Activated CD4-positive, CD25-positive, alpha-beta regulatory T cell (primary cell): ENCODE measurements at places on chromosomes 3 and 15.

DNA sequence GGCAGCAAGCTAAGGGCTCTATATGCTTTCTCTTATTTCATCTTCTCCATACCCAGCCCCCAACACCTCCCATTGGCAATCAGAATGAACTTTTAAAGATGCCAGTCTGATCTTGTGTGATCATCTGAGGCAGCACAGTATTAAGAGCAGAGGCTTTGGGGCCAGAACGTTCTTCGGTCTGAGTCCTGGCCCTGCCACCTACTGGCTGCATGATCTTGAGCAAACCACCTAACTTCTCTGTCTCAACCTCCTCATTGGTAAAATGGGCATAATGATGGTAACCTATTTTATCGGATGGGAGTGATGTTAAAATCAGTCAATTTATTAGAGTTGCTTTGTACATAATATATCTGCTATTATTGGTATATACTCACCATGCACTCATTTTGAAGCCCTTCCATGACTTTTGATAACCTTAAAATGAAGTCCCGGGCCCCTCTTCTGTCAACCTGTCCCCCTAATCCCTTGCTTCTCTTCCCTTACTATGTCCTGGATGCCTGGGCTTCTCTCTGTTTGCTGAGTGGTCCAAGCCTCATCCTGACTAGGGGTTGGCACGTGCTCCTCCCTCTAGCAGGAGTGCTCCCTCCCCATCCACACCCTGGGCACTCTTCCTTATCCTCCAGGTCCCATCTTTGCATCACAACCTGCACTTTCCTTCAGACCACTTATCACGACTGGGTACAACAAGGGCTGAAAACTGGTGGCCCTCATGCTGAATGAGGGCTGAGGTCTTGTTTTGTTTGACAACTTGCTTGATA lies 6.3 kb downstream of the EFCAB12 start:
- no peak for DNase-seq

GRCh38 chr3:168973206-168973605 lies 690.3 kb downstream of the MECOM start:
- DNase-seq: no peak

GRCh38 chr3:127628788-127629466 lies at the start of gene PODXL2:
Gene PODXL2 (plus strand): TSS chr3:127629185. CDS start chr3:127629220, 35 bp downstream.
- DNase-seq: no peak

DNA sequence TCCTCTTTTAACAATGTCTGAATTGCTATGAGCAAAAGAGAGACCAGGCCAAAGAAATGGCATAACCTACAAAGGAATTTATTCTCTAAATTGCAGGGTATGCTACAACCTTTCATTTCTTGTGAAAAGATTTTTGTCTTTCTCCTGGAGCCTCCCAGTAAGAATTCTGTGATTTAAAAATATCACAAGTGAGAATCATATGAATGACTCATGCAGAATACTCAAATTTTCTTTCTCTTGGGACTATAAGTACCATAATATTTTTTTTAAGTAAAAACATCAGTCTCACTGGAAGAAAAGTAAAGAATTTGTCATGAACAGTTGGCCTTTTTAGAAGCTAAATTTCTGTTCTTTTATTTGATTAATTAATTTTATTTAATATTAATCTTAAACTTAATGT lies 26.3 kb downstream of the SYNPR start:
- no peak for DNase-seq

- no peak for DNase-seq
Measured at GRCh38 chr15:99999282-100000070, 266.2 kb upstream of the LYSMD4 start.

GRCh38 chr15:75697523-75697922 lies 15.1 kb downstream of the CSPG4 start:
- DNase-seq: no peak

DNA sequence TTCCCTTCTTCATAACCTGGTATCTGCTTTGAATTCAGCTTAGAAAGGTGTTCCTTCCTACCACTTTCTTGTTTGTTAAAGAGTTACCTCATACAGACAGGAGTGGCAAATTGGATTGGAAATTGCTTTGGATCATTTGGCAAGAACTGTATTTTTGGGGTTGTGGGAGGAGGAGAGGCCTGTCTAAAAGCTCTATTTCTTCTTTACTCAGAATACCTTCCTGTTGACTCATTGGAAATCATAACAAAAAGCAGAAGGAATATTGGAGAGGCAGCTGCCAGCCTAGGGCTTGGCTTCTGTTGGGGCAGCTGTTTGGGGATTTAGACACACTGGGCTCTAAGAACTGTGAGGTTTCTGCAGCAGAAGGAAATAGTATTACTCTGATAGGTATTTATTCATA lies 14.2 kb downstream of the IQGAP1 start:
- DNase-seq: no peak

DNA sequence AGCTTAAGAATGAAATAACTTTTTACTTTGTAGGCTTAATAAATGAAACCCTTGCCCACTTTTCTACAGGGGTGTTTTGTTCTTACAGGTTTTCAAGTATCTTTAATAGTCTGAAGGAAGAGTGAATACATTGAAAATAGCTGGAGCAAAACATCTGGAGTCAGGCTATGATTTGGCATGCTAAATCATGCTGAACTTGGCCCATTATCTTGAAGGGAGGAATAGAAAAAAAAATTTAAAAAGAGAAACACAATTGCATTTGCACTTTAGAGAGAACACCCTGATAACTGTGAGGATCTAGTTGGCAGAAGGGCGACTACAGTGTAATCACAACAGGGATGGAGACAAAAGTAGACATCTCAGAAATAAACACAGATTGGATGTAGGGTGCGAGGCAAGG lies 1.8 kb upstream of the IQGAP1 start:
- no peak for DNase-seq

DNA sequence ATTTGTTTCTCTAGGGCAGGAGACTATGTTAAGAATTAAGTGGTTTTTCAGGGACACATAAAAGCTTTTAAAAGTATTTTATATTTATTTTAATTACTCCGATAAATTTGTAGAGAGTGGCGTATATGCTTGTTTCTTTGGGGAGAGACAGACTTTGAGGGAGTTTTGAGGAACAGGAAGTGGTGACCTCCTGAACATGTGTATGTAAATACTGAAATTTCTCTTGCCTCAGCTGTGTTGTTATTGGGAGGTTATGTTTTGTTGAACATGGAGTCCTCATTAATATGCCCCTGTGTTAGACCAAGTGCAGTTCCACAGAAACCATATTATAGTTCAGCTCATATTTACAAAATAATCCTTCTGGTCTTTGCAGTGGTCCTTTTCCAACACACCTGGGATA lies 41.8 kb upstream of the UTS2B start:
- no peak for DNase-seq

GRCh38 chr3:129104051-129104450 lies 17.6 kb downstream of the RAB43 start:
- no peak for DNase-seq
